ENCODE measurements at places on chromosomes 5 and 9. TPM values are rescaled to one million over a fixed set of nuclear protein-coding genes. Genes with fewer than 3 reads are reported as not detected.

BARHL1 gene
- total RNA-seq, result not detected

DNA sequence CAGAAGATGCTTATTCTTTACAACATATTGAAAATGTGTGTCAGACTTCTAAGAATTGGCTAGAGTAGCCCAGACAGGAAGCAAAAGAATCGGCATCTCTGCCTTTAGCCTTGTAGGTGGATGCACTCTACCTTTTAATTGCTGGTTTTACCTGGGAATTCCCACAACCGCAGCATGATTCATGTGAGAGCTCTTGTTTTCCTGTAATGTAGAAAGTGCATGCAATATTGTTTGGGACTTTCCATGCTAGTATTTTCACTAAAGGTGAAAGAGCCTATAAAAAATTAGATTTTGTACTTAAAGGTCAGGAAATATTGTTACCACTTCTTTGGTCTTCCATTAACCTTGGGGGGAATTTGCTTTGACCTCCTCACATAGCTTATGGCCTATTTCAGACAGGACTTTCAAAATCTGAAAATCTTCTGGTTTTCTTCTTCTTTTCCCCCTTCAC is 89.8 kb downstream of the NTRK2 start:
- H3K36me3 ChIP-seq, result peaks cover 8% of the 10 kb centered on the region
- no peak overlapping the region for H3K4me3 ChIP-seq
- no peak overlapping the region for H3K27ac ChIP-seq
- no peak for DNase-seq

DNA sequence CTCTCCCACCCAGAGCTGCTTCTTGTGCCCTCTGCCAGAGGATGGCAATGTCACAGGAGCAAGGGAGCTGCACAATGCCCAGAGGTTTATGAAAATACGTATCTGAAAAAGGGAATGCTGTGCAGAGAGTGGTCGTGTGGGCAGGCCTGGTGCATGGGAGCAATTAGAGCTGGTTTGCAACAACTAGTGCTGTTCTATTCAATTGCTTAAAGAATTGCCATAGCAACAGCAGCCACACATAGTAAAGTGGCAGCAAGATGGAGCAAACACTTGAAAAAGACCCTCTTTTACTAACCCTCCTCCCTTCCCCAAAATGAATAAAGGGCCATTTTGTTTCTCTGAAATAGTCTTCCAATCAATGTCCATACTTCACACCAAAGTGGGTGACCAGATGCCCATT is 166.3 kb downstream of the CRB2 start:
- H3K4me1 ChIP-seq, result peaks cover 10% of the 10 kb centered on the region
- H3K36me3 ChIP-seq, result no peaks in the 10 kb centered on the region
- DNase-seq, result no peak
- H3K27ac ChIP-seq, result peak overlapping the region; percentile 4
- no peak overlapping the region for H3K4me3 ChIP-seq

KYAT1 gene
- 17.9 TPM for total RNA-seq

SSNA1 gene
- total RNA-seq, result 66.4 TPM

DNA sequence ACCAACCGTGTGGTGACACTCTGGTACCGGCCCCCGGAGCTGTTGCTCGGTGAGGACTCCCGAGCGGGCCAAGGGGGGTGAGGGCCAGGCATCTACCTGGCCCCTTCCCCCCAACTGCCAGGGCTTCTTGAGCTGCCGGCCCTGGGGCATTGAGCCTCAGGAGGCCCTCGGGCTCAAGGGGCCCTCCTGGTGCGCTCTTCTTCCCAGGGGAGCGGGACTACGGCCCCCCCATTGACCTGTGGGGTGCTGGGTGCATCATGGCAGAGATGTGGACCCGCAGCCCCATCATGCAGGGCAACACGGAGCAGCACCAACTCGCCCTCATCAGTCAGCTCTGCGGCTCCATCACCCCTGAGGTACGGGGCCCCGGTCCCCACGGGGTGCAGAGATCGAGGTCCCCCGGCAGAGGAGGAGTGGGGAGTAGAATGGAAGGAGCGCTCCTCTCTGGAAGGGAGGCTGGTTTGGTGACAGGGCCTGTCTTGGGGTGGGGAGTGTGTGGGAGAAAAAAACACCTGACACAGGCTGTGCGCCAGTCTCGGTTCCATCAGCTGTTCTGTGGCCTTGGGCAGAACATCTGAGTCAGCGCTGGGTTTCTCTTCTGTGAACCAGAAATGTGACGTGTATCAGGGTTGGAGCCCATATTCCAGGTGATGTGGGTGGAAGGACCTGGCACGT is 2.6 kb downstream of the CDK9 start:
- DNase-seq, result no peak
- no peak overlapping the region for H3K27ac ChIP-seq
- peaks cover 16% of the 10 kb centered on the region for H3K36me3 ChIP-seq
- H3K4me1 ChIP-seq, result peaks cover 22% of the 10 kb centered on the region
- peak overlapping the region; percentile 59 for H3K4me3 ChIP-seq

DNA sequence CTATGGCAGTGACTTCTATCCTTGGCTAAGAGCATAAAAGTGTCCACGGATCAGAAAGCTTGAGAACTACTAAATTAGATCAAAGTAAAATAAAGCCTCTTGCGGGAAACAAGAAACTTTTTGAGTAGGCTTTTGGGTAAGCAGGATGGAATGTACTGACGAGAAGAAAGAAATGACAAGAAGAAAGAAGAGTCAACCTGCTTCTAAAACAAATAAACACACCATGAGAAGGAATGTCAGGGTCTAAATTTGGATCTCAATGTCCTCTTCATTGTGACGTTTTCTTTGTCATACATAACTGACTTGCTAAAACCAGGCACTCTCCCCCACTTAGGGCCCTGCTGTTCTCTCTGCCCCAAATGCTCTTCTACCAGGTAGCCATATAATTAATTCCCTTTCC is 290.1 kb upstream of the PTGER4 start:
- no peaks in the 10 kb centered on the region for H3K27me3 ChIP-seq
- H3K27ac ChIP-seq, result no peak overlapping the region
- H3K4me3 ChIP-seq, result no peak overlapping the region

DNA sequence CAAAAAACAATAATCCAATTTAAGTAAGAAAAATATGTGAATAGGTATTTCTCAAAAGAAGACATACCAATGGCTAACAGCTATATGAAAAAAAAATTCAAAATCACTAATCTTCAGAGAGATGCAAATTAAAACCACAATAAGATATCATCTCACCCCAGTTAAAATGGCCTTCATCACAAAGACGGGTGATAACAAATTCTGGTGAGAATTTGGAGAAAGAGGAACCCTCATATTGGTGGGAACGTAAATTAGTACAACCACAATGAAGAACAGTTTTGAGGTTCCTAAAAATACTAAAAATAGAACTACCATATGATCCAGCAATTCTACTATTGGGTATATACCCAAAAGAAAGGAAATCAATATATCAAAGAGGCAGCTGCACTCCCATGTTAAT is 94.3 kb downstream of the TMEM167A start:
- H3K27me3 ChIP-seq, result no peaks in the 10 kb centered on the region
- no peak overlapping the region for H3K27ac ChIP-seq
- no peaks in the 10 kb centered on the region for H3K36me3 ChIP-seq
- H3K4me3 ChIP-seq, result no peak overlapping the region
- peaks cover 13% of the 10 kb centered on the region for H3K4me1 ChIP-seq

ANKRD31 gene
- total RNA-seq, result 0.39 TPM

ECPAS gene
- total RNA-seq, result 101 TPM

Measured in neural crest cell (in vitro differentiated cells).